Fibroblast of skin of right biceps (primary cell): ENCODE measurements at places on chromosomes 1 and 21.

DNA sequence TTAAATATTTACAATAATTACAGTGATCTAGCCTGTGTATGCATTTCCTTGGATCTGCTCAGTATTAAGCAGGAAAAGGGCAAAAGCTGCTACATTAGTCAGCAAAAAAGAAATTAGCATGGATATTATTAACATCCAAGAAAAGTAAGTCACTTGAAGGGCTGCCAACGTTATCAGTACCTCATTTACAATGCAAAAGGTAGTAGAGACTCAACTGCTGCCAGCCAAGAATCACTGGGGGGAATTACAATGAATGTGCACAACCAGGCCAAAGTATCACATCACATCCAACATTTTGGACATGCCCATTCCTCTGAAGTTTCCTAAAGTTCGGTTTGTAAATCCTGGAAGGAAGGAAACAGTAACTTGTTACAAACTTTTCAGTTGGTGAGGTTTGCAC lies 1.9 kb downstream of the CNN3 start:
- DNase-seq: peak; percentile 52

DNA sequence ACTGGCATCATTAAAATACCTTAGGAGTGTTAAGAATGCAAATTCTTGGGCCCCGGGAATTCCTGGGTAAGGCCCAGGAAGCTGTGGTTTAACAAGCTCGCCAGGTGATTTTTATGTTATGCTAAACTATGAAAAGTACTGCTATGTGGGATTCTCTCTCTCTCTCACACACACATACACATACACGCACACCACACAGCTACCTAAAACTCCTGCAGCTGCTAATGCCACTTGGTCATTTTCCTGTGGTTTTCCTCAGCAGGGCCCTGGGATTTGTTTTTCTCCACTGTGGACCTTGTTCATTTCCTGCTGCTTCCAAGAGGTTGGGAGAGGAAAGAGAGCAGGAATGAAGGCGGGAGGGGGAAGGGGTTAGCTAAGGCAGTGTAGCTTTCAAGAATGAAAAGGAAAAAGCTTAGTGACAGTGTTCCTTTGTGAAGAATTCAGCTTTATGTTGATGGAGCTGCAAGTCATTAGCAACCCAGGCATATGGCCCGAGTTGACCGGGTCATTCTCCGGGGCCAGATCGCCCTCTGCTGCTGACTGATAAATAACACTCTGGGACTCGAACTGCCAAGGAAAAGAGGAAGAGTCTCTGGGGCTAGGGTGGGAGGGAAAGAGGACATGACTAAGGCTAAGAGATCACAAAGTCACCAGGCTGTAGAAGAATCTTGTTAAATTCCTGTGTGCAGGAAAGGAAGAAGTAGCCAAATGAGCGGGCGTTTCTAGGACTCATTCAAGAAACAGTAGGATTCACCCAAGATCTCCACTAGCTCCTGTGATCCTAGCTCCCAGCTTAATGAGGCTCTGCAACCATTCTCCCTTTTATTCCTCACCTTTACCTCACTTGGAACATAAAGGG lies 30.5 kb upstream of the LRIG2 start:
- peak; percentile 90 for DNase-seq

GRCh38 chr1:39656391-39656790 lies 15.5 kb downstream of the NT5C1A start:
- no peak for DNase-seq

DNA sequence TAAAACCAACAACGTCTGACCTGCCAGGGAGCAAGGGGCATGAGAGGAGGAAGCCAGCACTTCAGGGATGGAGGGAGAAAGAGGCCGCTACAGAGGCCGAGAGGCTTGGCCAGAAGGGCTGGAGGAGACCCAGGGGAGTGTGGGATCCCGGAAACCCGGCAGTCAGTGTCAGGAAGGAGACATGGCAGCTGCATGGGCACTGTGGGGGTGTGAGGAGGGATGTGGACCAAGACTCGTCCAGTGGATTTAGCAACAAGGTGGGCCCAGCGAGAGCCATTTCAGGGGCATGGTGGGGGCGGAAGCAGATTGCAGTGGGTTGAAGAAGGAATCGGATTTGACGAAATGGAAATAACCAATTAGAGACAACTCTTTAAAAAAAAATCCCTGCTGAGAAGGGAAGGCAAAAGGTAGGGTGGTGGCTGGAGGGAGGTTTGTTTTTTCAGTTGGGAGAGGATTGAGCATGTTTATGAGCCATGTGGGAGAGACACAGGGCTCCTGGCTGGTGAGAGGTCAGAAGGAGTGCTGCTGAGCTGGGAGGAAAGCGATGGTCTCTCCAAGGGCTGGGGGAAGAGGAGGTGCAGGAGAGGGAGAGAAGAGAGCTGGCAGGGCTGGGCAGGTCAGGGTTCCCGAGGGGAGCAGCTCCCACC lies 4.4 kb downstream of the B4GALT2 start:
- no peak for DNase-seq

DNA sequence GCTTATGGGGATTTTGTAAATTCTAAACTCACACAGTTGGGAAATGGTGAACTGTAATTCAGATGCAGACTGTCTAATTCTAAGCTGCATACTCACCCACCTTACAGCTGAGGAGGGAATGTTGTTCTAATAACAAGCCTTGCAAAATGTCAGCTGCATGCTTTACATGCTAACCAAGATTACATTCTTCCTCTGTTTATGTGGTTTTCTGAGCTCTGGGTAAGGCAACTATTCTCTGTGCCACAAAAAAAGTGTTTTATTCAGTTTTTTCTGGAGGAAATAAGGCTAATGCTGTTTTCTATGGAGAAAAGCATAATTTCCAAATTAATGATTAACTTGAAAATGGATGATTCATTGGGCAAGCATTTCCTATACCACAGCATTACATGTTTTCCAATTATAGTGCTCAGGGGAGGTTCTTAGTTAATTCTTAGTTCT lies 64.9 kb downstream of the RGS13 start:
- peak; percentile 91 for DNase-seq

GRCh38 chr1:15758343-15758931 lies at the start of gene FBLIM1:
TSS of gene FBLIM1 (plus strand) at chr1:15758795. CDS start at chr1:15764984, 6,189 bp downstream.
- DNase-seq: peak; percentile 48

- no peak for DNase-seq
Measured at GRCh38 chr1:227415115-227415790, 97.0 kb upstream of the CDC42BPA start.

DNA sequence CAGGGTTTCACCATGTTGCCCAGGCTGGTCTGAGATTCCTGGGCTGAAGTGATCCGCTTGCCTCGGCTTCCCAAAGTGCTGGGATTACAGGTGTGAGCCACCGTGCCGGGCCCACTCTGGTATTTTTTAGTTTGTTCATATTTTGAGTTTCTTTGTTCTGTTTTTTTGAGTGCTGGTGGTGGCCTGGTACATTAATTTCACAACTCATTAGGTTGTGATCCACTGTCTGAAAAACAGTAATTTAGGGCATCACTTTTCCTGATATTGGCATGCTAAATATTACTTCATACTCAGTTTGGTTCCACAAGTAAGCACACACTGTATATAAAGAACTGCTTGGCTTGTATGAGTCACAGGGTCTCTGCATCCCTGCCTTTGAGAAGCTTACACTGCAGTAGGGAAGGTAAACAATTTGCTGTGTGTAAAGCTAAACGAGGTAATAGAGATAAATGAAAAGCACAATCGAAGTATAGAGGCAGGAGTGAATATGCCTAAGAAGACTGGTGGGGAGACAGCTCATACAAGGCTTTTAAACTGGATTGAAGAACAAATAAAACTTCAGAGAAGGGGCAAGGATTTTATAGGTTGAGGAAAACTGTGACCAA lies 7.7 kb downstream of the SNX27 start:
- DNase-seq: peak; percentile 35

DNA sequence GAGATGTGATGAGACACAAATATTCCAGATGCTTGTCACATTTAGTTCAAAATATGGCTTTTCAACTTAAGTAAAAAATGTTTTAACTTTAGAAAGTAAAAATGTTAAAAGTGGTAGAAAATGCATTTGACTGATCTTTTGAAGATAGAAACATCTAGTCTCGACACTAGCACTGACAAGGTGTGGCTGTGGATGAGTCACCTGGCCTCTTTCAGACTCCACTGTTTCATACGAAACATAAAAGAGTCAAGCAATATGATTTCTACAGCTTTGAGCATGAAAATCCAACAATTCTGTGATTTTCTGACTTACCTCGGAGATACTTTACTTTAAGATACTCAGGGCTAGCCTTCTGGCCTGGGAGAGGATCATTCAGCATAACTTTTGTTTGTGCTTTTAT lies 47.7 kb downstream of the TTC13 start:
- DNase-seq: no peak

- DNase-seq: peak; percentile 80
Measured at GRCh38 chr1:199684686-199685273, 342.7 kb upstream of the NR5A2 start.

DNA sequence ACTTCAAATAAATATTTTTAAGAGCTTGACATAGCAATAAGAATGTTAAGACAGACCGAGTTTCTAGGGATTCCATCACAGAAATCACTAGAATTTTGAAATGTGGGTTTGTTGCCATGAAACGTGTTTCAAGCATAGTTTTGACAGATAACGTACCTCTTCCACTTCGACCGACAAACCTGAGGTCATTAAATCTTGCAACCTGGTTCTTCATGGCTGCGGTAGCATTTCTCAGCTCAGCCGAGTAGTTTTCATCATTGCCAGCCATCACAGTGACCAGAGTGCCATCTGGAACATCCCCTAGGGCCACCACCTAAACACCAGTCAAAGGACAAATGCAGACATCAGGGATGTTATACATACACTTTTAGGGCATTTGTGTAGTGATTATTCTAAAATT lies 168.7 kb downstream of the RUNX1 start:
- DNase-seq: no peak

GRCh38 chr1:215345766-215346165 lies 221.3 kb upstream of the KCTD3 start:
- DNase-seq: no peak
